ENCODE measurements at places on chromosomes 6 and 20.
A peak's percentile ranks its signal among the peaks of the same experiment; 100 is the strongest.

DNA sequence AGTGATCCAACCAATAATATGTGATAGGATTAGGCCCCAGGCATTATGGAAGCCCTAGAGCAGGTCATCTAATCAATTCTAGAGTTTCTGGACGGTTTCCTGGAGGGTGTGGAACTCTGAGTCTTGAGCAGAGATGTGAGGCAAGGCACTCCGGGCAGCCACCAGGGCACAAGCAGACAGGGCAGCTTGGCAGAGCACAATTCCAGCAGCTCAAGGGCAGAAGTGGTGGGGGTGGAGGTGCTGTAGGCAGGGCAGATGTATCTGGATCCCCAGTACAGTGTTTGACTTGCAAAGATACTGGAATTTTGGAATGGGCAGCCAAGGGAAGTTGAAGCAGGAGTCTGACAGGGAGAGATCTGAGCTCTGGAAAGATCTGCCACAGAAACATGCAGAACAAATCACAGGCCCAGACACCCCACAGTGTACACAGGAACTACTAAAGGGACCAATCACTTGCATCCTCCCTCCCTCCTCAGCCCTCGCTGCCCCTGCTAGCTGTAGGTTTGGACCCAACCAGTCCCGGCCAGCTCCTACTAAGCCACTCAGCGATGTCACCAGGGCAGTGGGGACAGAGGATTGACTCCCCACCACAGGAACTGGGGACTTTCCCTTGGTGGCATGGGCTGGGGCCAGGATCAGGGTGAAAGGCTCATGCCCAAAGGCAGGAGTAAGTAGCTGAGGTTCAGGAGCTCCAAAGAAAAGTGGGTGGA is 47.0 kb downstream of the TFEB start:
- DNase-seq, result no peak

- DNase-seq, result peak; percentile 79
Observed at GRCh38 chr6:116370760-116371119, at the start of gene DSE. DSE (plus strand) TSS chr6:116370947; CDS start chr6:116399251, 28,304 bp downstream.

- no peak for DNase-seq
Observed at GRCh38 chr6:84785671-84786070, 21.3 kb upstream of the TBX18 start.

- peak; percentile 72 for DNase-seq
Observed at GRCh38 chr20:53606364-53606985, 12.8 kb upstream of the ZNF217 start.

GRCh38 chr6:18053555-18054445 is 66.4 kb upstream of the KIF13A start:
- DNase-seq, result no peak

DNA sequence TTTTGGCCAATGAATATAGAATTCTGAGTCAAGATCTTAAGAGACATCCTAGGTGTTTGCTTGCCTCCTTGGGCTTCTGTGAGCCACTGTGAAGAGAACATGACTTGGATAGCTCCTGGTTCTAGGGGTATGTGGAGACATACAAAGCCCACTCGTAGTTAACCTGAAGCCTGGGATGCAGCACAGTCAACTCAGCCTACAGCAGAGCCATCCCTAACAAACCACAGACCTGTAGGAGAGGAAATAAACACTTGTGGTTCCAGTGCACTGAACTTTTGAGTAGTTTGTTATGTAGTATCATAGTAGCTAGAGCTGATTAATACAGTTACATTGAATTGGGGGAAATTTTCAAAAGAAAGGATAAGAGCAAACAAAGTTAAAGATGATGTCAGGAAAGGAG is 474.4 kb upstream of the HSF2 start:
- no peak for DNase-seq

GRCh38 chr6:21309807-21310221 is 283.7 kb upstream of the SOX4 start:
- DNase-seq, result no peak

GRCh38 chr20:57871237-57871632 is 161.4 kb upstream of the PMEPA1 start:
- no peak for DNase-seq

GRCh38 chr6:89217299-89217910 is at the start of gene GABRR1:
GABRR1 (minus strand) TSS chr6:89217358; CDS start chr6:89217322, 36 bp downstream.
- no peak for DNase-seq

DNA sequence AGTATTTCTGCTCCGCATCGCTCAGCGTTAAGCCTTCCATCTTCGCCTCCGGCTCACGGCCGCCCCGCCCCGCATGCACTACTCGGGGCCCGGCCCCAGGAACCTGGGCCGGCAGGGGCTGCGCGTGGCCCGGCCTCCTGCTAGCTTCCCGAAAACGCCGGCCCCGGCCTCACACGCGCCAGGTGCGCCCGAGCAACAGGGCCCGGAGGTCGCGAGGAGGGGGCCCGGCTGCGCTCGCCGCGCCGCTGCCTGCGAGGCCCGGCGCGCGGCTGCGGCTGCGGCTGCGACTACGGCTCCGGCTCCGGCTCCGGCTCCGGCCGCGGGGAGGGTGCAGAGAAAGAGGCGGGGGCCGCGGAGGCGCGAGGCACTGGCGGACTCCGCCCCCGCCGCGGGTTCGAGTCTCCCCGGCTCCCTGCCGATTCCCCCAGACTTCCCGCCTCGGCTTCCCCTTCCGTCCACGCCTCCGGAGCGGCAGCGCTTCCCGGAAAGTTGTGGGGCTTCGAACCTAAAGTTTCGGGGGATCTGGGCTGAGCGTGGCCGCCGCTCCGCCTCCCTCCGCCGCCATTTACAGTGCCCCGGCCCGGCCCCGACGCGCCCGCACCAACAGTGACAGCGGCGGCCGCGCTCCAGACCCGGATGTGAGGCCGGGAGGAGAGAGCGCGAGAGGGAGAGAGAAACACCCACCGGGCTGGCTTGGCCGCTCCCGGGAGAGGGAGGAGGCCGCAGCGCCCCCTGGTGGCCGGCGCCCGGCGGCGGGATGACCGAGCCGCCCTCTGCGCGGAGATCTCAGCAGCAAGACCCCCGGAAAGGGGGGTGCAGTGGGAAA is at the start of gene REPS1:
Gene REPS1 (minus strand): TSS at position 611 of the 826 bp plus-strand sequence. CDS start 571 bp downstream, at position 40.
- peak; percentile 93 for DNase-seq

GRCh38 chr20:19975901-19976300 is 41.3 kb upstream of the NAA20 start:
- DNase-seq, result no peak

DNA sequence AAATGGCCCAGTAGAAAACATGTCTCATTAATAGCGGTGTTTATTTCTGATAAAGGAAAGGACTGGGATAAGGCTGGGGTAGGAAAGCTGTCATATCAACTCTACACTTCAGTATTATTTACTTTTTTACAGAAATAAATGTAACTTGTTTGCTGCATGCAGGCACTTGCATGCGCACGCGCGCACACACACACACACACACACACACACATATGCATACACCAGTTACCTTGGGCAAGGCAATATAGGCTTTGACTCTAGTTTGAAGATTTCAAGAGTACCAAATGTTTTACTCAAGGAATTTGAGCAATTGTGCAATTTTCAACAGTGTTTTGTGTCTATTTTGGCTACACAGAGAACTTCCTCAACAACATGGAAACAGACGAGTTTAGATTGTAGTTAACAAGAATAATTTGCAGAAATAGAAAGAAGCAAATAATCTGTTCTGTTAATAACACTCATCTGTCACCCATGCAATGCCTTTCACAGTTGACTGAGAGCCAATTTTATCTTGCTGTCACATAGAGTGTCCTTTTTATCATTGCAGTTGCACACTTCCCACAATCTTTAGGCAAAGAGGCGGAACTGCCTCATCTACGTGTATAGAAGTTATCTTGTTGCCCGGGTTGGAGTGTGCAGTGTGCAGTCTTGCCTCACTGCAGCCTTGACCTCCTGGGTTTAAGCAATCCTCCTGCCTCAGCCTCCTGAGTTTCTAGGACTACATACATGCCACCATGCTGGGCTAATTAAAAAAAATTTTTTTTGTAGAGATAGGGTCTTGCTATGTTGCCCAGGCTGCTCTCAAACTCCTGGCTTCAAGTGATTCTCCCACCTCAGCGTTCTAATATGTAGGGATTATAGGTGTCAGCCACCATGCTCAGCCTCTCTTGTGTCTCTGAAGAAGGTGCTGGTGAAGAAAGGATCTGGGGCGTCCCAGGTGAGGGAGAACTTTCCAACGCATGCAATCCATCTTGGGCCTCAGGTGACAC is 74.8 kb upstream of the SHLD1 start:
- DNase-seq, result no peak

- peak; percentile 62 for DNase-seq
Observed at GRCh38 chr6:56359201-56359899, 112.0 kb upstream of the COL21A1 start.

- DNase-seq, result no peak
Observed at GRCh38 chr6:145086197-145086596, 649.1 kb downstream of the EPM2A start.

GRCh38 chr6:105137388-105137787 is 42.4 kb downstream of the POPDC3 start:
- DNase-seq, result peak; percentile 11

- DNase-seq, result no peak
Observed at GRCh38 chr20:1790386-1790785, 104.8 kb upstream of the SIRPA start.

GRCh38 chr6:39555136-39555535 is 170.1 kb downstream of the KIF6 start:
- DNase-seq, result no peak

DNA sequence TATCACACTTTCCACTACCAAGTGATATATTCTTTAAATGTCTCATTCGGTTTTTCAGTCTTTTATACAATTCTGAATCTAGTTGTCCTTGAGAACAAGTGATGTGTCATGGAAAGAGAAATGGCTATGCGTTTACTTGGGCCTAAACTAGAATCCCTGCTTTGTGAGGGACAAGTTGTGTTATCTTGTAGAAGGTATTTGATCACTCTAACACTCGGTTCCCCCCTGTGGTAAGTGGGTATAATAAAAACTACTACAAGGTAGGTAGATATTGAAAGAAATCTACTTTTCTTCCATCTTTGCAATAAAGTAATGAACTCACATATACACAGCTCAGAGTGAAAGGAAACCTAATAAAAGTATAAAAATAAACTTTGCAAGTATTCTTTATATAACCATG is 108.9 kb downstream of the MANEA start:
- DNase-seq, result no peak

- DNase-seq, result no peak
Observed at GRCh38 chr6:1615853-1616420, 6.2 kb downstream of the FOXC1 start.

DNA sequence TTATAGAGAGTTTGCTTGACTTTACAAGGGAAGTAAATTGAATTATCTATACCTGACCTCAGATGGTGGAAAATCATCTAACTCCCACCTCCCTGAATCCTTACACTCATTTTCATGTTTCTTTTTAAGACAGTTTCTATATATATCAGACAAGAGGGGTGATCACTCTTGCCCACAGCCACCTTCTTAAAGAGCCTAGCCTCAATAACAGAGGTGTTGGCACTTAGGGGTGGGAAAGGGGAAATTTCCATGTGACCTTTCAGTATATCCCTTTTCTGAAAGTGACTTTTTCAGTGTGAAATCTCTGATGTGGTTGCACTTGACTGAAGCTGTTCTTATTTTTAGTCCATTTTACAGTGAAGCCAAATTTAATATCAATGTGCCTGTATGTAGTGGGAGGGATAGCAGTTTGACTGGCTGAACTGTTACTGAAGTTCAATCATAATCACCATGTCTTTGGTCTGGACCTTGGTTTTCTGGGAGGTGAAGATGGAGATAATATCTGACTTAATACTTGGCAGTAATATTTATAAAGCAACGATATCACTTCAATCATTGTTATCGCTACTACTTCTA is 141.3 kb downstream of the MAP3K7 start:
- DNase-seq, result no peak

- no peak for DNase-seq
Observed at GRCh38 chr6:18350712-18351111, 36.4 kb upstream of the RNF144B start.

GRCh38 chr6:39056191-39056590 is 7.6 kb downstream of the GLP1R start:
- no peak for DNase-seq

GRCh38 chr6:90350689-90351554 is 54.3 kb upstream of the BACH2 start:
- no peak for DNase-seq

DNA sequence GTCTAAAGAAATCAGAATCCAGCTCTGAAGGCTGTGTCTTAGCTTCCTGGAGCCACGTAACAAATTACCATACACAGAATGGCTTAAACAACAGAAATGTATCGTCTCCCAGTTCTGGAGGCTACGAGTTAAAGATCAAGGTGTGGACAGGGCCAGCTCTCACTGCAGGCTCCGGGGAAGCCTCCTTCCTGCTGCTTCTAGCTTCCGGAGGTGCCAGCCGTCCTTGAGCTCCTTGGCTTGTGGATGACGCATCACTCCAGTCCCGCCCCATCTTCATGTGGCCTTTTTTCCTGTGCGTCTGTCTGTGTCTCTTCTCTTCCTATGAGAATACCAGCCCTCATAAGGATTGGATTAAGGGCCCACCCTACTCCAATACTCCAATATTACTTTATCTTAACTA is 319.1 kb upstream of the QKI start:
- DNase-seq, result no peak

DNA sequence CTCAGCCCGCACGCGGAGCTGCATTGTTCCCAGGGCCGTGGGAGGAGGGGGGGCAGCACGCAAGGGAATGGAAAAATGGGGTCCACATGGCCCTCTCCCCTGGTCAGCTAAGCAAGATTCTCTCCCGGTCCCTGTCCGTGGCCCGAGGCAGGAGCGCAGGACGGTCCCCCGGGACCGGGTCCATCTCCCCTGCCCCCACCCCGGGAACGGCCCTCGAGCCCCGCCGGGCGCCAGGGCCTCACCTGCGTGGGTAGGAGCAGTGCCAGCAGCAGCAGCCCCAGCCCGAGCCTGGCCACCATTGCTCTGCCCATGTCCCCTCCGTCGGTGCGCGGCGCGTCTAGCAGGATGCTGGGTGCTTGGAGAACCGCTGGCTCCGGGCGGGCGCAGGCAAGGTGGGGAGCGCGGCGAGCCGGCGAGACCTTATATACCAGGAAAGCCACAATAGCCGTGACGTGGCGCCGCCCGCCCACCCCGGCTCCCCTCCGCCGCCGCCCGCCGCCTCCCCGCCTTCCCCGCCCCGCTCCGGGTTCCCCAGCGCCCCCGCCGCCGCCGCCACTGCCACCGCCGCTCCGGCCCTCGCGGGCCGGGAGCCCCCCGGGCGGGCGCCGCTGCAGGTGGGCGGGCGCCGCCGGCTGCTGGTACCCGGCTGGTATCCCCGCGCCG is at the start of gene CD24:
Gene CD24 (minus strand): TSS at position 394 of the 663 bp plus-strand sequence. CDS start 83 bp downstream, at position 311.
- DNase-seq, result peak; percentile 38

- DNase-seq, result no peak
Observed at GRCh38 chr6:147322299-147323162, 118.3 kb downstream of the STXBP5 start.

DNA sequence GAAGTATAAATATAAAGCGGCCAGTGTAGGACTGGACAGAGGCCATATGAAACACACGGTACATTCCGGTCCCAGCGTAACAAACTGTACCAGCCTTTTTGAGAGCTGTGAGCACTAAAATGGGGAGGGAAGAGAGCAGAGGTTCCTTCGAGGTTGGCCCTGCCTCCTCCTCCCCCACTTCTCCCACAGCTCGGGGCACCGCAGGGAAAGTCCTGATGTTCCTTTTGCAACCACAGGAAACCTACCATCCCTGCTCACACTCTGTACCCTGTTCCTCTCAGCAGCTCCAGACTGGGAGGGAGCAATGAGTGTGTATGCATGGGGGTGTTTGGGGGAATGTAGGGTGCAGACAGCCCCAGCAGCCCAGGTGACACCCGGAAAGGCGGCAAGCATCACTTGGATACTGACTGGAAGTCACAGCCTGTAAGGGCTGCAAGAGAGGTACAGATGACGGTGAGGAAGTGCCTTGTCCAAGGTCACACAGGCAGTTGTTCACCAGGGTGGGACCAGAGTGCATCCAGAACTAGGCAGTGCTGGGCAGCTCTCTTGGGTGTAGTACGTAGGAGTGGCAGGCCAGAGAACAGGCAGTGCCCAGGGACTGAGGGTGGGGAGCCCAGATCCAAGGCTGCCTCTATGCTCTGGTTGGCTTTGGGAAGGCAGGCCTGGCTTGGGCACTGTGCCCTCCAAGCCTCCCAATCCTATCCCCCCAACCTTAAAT is 11.0 kb upstream of the ARMC12 start:
- DNase-seq, result no peak
